ENCODE measurements at places on chromosomes 2 and 18.

GRCh38 chr2:180604077-180604476 lies 376.3 kb upstream of the UBE2E3 start:
- no peak for DNase-seq

DNA sequence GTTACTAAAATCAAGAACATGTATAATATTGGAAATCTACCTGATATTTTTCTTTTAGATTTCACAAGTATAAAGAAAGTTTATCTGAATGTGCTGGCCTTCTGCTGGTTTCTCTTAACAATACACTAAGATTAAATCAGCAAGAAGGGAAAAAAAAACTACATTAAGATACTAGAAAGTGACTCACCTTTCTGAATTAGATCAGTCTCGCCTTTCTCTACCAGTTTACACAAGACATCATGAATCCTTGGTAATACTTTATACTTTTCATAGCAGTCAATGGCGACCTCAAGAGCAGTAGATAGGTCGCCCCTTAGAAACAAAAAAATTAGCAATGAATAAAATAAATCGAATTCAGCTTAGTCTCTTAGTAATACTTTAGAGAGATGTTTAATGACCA lies 61.2 kb downstream of the LRPPRC start:
- DNase-seq, result no peak

DNA sequence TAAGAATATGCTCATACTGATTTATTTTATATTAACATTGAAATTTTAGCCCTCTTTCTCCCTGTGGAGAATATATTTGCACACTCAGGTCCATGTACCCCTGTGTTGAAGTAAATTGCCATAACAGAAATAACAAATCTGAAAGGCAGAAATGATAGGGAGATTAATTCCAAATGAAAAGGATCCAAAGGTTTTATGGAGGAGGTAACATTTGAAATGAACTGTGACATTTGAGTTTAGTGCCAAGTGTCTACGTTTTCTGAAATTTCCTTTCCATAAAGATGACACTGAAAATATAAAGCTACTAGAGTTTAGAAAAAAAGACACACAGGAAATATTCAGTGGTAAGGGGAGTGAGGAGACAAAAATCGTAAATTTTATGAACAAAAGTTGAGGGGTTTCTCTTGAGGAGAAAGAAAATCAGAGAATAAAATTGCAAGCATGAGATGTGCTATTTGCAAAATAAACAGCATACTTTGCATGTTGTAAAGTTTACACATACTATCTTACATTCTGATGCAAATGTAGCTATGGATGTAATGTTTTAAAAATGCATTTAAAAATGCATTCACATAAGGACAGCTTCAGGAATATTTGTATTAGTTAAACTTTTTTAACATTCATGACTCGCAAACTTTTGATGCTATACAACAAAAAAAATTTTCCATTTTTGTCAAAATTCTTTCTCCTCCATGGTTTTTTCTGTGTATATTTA lies 69.5 kb downstream of the BAZ2B start:
- DNase-seq, result no peak

DNA sequence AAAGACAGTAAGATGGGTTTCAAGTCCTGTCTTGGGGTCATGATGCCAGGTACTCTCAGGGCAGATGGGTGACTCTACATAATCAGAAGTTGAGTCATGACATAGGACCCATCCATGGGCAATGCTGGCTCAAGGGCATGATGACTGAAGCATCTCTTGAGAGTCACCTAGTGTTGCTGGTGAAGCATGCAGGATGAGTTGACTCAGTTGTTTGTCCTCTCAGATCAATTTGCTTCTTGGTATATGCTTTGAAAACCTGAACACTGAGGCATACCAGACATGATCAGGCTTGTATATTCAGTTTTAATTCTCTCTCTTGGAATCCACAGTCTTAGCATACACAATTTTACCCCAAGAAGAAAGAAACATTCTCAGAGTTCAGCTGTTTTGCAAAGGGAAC lies 658.9 kb upstream of the NXPH2 start:
- no peak for DNase-seq

- DNase-seq, result no peak
These were observed 585.6 kb downstream of the NUP35 start for GRCh38 chr2:183709829-183710228.

DNA sequence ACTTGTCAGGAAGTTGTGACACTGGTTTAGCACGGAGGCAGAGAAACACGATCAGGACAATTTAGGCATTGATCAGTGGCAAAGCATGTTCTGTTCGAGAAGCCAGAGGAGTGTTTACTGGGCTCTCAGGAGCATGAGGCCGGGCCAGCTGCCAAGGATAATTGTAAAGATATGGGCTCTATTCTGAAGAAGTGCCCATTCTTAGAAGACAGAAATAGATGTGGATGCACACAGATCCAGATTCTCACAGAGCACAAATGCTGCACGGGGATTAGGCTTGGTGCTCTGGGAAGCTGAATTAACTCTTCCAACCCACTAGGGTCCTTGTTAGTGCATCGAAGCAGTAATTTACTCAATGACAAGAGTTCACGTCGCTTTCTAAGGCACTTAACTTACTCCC lies 16.2 kb downstream of the AFF3 start:
- DNase-seq, result no peak

DNA sequence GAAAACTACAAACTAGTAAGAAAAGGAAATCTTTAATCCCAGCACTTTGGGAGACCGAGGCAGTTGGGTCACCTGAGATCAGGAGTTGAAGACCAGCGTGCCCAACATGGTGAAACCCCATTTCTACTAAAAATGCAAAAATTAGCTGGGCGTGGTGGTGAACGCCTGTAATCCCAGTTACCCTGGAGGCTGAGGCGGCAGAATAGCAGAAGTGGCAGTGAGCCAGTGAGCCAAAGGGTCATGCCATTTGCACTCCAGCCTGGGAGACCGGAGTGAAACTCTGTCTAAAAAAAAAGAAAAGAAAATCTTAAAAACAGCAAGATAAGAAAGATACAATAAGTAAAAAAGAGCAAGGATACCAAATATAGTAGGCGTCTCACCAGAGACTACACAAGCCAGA lies 502.9 kb upstream of the ID2 start:
- no peak for DNase-seq

DNA sequence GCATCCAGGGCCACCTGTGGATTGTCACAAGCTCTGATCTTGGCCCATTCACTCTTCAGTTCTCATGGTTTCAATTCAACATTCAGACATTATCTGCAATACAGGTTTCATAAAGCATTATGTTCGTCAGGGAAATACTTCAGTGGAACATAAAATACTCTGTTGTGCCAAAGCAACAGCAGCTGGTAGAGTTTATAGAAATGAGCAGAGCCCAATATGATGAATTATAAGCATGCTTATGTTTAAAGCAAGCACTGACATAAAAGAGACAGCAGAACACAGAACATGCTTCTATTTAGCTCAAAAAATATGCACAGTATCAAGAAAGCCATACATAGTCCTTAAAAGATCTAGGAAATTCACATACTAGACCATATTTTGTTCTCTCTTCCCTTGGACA lies 71.3 kb downstream of the PDK1 start:
- DNase-seq, result no peak

DNA sequence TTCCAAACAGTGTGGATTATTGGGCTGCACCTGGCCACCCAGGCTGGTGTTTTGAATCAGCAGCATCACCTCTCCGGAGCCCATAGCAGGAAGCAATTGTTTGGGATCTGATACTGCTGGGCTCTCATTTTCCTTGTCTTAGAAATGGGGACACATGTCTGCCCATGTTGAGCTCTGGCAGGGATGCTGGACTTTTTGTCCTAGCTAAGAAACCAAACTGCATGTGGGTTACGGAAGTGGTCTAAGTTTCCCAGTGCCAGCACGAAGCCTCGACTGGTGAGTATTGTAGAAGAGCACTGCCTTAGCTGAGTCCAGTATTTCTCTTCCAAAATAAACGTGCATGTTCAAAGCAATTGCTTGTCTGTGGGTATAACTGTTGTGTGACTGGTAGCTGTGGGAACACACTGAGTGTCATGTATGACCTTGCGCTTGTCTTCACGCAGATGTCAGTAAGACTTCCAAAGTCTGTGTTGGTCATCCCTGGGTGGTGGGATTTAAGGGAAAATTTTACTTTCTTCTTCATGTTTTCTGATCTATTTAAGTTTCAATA lies 43.6 kb downstream of the SH3RF3 start:
- no peak for DNase-seq

- no peak for DNase-seq
These were observed 19.9 kb downstream of the CHMP3 start for GRCh38 chr2:86543335-86543734.

- DNase-seq, result no peak
These were observed 220.2 kb downstream of the HDAC4 start for GRCh38 chr2:239180526-239181073.

DNA sequence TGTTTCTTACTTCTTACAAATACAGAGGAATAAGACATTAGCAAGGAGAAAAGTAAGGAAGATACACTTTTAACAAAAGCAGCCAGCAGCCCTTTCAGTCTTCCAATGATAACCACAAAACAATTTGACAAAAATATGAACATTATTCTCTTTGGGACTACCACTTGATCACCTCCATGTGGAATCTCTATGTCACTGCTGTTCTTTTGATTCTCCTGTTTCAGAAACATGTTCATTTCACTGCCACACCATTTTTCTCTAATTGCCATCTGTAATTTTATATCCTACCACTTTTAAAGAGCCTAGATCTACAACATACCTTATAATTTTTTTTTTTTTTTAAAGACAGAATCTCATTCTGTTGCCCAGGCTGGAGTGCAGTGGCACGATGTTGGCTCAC lies 10.9 kb downstream of the INO80D start:
- no peak for DNase-seq

DNA sequence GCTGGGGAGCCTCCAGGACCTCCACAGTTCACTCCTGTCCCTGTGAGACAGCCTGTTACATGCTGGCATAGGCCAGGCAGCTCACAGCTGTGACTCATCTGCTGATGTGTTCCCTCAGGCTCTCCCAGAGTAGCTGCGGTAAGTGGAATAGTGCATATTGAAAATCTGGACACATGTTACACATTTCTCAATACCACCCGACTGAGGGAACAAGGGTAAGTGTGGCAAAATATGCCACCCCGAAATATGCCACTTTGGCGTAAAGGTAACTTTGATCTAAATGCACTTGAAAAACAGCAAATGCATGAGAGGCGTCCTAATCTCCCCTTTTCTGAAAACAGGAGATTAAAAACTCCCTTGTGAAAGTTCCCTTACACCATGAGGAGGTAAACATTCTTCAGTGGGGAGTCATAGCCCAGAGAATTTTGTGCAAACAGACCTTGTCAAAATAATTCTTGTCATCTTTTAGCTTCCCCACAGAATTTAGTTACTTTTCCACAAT lies 557.9 kb downstream of the CCDC85A start:
- peak; percentile 77 for DNase-seq

GRCh38 chr2:4967206-4967605 lies 725.0 kb upstream of the SOX11 start:
- no peak for DNase-seq

DNA sequence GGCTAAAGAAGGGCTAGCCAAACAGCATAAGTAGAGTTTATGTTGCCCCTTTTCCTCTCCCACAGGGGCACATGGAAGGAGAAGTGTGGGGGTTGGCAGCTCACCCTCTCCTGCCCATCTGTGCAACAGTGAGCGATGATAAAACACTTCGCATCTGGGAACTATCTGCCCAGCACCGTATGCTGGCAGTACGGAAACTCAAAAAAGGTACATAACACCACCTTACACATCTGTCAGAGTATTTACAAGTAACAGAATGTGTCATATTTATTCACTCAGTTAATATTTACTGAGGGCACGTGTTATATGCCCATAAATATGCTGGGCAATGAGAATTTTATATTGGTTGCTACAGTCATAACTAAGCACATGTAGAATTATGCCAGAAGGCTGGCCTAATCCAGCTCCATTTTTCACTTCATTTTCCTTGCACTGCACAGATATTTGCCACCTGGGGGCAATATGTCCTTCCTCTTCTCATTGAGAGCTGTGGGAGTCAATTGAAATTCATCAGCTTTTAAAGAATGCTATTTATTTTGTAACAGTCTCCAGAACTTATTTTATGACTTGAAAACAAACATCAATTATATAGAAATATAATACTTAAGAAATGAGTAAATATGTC lies 150.6 kb downstream of the RTN4 start:
- no peak for DNase-seq

GRCh38 chr2:47551800-47552525 lies 149.0 kb downstream of the MSH2 start:
- DNase-seq, result no peak

DNA sequence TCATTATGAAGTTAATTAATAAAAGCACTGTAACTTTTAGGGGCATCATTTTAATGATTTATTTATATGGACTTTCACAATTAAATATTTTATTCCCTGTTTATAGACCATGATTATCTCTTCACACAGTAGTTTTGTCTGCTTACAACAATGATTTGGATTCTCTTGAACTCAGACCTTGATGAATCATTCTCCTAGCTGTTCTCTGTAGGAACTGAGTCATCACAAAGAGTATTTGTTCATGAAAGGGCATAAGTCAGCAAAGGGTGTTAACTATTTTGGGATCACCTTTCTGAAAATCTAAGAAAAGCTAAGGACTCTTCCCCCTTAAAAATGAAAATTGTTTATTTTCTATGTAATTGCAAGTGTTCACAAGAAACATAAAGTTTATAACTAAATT lies 461.1 kb upstream of the UBE2E3 start:
- no peak for DNase-seq

- no peak for DNase-seq
These were observed 64.3 kb upstream of the CYP26B1 start for GRCh38 chr2:72211777-72212485.

GRCh38 chr2:30820381-30821055 lies 13.3 kb upstream of the CAPN13 start:
- no peak for DNase-seq

DNA sequence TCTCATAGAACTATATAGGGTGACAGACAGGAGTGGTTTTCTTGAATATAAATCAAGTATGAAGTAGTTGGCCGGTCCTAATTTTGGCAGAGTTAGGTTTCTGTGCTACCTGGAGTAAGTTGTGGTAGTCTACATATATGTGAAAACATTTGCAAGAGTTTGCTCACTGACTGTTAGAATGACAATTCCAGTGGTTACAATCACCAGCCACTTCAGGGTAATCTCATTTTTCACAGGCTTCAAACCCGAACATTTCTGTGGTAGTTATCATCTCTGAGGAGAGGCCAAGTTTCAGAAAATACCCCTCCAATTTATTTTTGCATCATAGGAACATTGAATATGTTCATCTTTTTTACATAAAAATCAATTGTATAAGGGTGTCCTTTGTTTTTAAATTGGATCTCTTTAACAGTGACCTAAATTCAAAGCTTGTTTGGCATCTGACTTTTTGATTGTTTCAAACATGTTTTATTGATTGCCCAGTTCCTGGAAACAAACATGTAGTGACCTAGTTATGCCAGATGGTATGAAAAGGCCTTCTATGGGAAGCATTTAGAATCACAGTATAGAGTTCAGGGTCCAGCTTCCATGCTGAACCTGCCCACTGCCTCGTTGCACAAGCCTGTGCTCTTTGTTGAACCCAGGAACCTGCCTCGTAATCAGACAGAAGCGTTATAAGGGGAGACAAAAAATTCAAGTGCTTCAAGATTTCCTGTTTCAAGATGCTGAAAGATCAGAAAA lies 250.6 kb downstream of the LTBP1 start:
- DNase-seq, result no peak

- no peak for DNase-seq
These were observed 10.7 kb downstream of the C2orf74 start for GRCh38 chr2:61172671-61173070.

All from smooth muscle cell of the brain vasculature (primary cell).